MV-4-11 (cell line): ENCODE measurements at places on chromosomes 11 and 22.

- DNase-seq: no peak
Measured at GRCh38 chr11:119757378-119757777, 28.4 kb upstream of the NECTIN1 start.

DNA sequence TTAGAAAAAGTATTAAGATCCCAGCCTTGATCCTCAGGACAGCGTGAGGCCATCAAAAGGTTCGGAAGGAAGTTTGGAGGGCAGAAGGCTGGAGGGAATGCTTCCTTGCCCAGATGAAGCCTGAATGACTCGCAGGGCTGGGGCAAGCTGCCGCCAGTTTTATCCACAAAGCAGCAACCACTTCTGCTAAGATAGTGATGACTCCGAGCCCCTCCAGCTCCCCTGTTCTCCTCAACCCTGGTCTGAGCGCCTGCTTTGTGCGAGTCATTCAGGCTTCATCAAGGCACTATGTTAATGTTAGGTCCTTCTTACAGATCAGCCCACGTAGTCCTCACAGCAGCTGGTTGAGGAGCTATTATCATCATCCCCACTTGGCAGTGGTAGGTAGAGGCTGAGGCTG lies 158.8 kb downstream of the COMMD9 start:
- DNase-seq: no peak

DNA sequence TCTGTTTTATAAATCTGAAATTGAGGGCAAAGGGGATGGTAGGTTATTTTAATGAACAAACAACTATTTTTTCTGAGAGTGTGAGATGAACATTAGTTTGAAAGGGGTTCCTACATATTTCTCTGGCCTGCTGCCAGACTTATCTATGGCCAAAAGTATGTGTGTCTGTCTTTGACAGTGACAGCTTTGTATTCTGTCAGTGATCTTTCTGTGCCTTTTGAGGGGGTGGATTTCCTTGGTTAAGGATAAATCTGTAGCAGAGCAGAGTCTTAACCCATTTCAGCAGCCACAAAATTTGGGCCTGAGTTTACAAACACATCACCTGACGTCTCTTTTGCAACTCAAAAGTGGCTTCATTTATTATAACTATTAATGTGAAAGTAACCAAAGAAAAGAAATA lies 30.9 kb downstream of the ZFTA start:
- DNase-seq: no peak

- DNase-seq: peak; percentile 3
Measured at GRCh38 chr11:41498726-41499125, 39.3 kb upstream of the LRRC4C start.

- DNase-seq: no peak
Measured at GRCh38 chr11:126443120-126443519, 87.6 kb downstream of the ST3GAL4 start.

GRCh38 chr11:100546714-100547113 lies 140.4 kb upstream of the ARHGAP42 start:
- DNase-seq: no peak

DNA sequence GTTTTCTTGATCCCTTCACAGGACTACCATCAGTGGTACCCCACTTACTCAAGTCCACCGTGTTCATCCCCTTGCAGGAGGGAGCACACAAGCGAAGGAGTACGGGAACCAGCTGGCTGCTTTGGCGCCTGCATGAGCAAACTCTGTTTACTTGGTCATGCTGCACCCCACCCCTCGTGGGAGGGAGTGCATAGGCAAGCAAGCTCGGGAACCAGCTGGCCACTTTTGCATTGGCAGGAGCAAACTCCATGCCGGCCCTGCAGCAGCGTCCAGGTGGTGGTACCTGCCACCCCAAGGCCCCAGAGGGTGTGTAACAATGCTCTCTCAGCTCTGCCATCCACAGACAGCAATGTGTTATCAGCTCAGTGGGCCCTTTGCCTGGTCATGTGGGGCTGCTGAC lies 737.8 kb downstream of the FAM181B start:
- no peak for DNase-seq
